IMR-90 (cell line): ENCODE measurements at places on chromosomes 5 and 9. TPM values are rescaled to one million over a fixed set of nuclear protein-coding genes. Genes with fewer than 3 reads are reported as not detected.

Gene TTC39B
- 9.7 and 12.2 TPM in 2 replicates for total RNA-seq

Gene TLR4
- under 0.01 TPM in 2 replicates for total RNA-seq

GRCh38 chr5:162996053-162996452 lies 441.3 kb upstream of the CCNG1 start:
- no peak for DNase-seq

Gene SLC27A6
- under 0.01 and 0.28 TPM in 2 replicates for total RNA-seq

DNA sequence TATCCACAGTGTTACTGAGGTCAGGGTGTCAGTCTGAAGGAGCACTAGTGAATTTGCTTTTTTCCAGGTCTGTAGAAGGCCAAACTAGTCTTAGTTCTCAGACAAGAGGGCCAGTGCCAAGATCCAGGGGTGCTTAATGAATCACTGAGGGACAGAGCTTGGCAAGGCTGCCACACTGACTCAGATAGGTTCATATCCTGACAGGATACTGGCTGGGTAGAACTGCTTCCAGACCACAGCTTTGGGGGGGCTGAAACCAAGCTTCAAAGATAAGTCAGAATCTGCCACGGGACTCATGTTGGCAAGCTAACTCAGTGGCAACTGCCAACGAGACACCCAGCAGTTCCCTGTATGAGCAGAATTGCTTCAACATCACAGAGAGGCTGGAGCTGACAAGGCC lies 1125.4 kb downstream of the EFNA5 start:
- DNase-seq, result no peak

- DNase-seq, result peak; percentile 79
Measured at GRCh38 chr5:33901156-33901555, 9.4 kb upstream of the ADAMTS12 start.

Gene PRRC1
- total RNA-seq, result 46.8 and 49.4 TPM in 2 replicates

DNA sequence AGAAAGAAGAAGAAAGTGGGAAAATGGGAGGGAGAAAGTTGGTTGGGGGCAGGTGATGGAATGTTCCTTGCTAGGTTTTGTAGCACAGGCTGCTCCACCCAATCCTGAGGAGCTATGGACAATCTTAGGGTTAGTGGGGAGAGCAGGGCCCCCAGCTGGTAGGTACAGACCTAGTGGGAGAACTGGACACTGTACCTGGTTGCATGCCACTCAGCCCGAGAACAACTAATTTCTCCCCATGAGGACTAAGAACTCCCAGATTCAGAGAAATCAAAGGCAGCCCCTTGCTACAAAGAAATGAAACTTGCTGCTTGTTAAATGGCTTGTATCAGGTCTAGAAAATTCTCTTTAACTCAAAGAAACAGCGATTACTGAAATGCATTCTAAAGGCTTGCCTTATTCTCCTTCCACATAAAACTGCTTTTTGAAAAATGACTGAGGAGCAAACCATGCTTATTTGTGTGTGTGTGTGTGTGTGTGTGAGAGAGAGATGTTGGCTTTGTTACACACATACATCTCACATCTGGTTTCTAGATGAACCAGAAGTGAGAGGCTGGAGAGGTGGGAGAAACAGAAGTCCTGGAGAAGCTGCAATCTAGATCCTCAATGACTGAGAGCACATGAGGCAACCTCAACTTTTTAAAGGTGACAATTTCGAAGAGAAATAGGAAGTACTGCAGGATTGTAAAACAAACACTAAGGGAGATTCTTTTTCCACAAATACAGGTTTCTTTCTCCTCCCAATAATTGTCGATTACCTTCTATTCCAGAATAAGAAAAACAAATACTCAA lies 28.9 kb downstream of the FYB1 start:
- DNase-seq, result no peak

DNA sequence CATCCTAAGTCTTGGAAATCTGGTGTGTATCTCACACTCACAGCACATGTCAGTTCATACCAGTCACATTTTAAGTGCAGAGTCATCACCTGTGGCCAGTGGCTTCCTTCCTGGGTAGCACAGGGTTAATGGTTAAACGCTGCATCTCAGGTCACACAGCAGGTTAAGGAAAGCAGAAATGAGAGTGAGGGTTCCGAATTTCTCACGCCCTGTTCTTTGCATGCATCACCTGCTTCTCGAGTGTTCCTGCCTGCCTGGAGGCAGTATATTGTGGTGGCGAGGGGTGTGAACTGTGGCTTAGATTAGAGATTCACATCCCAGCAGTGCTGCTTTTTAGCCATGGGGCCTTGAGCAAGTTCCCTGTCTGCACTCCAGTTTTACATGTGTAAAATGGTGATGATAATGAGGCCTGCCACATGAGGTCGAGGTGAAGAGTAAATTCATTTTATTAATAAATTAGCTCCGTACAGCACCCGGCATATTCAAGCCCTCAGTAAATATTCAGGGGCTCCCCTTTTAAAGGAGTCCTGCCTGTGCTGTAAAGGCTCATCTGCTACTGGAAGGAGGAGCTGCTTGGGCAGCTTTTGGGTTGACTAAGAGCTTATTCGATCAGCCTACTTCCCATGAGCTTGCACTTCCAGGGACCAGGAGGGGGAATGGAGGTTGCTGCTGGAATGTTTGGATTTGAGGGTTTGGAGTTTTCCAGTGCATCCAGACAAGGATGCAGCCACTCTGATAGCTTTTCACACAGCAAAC lies 61.1 kb upstream of the SAP30L start:
- DNase-seq, result no peak

GRCh38 chr5:102231693-102232619 lies 64.1 kb downstream of the SLCO4C1 start:
- no peak for DNase-seq

- no peak for DNase-seq
Measured at GRCh38 chr9:109742776-109743348, 37.1 kb upstream of the PALM2AKAP2 start.

Gene F2R
- 85.7 and 96.7 TPM in 2 replicates for total RNA-seq

DNA sequence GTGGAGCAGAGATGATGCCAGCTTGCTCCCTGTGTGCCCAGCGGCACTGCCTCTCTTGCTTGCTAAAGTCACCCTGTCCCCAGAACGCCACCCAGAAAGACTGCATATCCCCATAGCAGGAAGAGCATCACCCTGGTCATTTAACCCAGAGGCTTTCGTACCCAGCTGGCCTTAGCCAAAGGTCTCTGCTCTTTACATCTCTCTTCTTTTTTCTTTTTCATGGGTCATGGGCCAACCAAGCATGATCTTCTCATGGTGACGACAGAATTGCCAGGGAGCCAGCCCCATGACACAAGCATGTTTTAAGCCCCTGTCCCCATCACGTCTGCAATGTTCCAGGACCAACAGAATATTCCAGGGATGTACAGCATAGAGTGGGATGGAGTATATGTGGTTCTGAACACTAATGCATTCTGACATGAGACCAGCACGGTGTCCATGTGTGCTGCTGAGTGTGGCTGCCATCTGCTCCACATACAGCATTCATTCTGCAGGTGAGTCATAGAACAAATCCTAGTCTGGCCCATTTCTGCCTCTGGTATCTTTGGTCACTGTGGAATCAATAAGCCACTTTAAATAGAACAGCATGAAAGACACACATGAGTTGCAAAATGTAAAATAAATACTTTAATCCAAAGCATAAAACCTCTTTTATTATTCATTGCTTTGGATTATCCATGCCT lies 203.0 kb downstream of the MED10 start:
- DNase-seq, result no peak

Gene ADAMTS13
- under 0.01 and 0.18 TPM in 2 replicates for total RNA-seq

Gene PTGES2
- total RNA-seq, result 90.3 and 107 TPM in 2 replicates

GRCh38 chr5:74452856-74453255 lies 187.7 kb downstream of the ENC1 start:
- DNase-seq, result no peak

Gene NMUR2
- not detected in 2 replicates for total RNA-seq

GRCh38 chr9:80605129-80605528 lies 1033.4 kb downstream of the TLE4 start:
- peak; percentile 66 for DNase-seq

- no peak for DNase-seq
Measured at GRCh38 chr9:130157079-130157478, 15.1 kb upstream of the NCS1 start.

- no peak for DNase-seq
Measured at GRCh38 chr5:122436615-122437014, 124.6 kb downstream of the SNCAIP start.

Gene CCL27
- total RNA-seq, result 0.18 TPM in 1 of 2 replicates, not detected in the other

- no peak for DNase-seq
Measured at GRCh38 chr5:78554670-78555069, 93.9 kb downstream of the LHFPL2 start.

DNA sequence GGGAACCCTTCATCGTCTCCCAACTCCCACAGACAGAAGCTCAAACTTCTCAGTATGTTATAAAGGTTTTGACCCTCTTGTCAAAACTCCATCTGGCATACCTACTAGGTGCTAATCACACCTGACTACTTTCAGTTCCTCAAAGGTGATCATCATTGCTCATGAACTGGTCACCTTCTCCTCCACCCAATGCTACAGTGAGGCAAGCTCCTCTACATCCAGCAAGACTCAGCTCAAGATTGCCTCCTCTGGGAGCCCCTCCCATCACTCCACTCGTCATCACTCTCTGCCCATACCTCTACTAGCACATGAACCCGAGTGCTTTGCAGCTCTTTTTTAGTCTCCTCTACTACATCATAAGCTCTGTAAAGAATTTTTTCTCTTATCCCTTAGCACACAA lies 102.4 kb downstream of the LPAR1 start:
- no peak for DNase-seq

Gene DDX4
- not detected in 2 replicates for total RNA-seq

- DNase-seq, result no peak
Measured at GRCh38 chr5:159695741-159696294, 220.5 kb upstream of the ADRA1B start.

DNA sequence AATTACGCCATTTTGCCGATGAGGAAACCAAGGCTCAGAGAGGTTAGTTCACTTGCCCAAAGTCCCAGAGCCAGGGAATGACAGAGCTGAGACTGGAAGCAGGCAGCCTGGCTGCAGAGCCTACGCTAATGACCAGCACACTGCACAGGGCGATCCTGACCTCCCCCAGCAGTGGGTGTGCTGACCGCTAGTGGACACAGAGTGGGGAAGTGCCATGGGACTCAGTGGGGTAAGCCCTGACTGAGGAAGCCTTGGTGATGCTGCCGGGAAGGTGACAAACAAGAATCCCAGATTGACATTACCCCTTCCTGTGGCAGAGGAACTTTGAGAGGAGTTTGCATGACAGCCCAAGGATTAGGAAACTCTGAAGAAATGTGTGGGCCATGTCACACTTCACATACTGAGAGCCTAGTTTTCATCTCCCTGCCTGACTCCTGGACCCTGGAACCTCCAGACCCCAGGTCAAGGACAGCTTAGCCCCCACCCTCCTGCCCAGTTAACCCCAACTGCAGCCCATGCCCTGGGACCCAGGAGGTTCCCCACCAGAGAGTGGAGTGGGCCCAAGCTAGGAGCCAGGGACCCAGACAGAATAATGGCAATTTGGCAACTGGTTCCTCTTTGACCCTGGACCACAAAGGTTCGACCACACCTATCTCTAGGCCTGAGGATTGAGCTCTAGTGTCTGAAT lies 19.7 kb upstream of the CSF1R start:
- DNase-seq, result no peak

- DNase-seq, result no peak
Measured at GRCh38 chr5:180178531-180179441, 30.2 kb downstream of the RASGEF1C start.

GRCh38 chr9:99750526-99750925 lies 71.2 kb upstream of the NR4A3 start:
- no peak for DNase-seq

DNA sequence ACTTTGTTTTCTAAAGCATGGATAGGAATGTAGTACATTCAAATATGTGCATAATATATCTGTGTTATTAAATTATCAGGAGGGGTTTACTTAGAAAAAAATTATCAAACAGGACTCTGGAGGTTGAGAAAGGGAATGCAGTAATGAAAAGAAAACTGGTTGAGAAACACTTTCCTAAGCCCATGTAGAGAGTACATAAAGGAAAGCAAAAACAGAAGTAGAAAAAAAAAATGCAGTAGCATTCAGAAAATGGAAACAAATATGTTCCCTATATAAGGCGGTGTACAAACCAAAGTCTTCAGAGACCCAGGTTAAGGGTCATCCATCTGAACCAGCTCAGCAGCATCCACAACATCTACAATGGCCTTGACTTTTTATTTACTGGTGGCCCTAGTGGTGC lies at the start of gene IFNA8:
TSS of gene IFNA8 (plus strand) at position 301 of the 400 bp plus-strand sequence. CDS start at position 361, 60 bp downstream.
- no peak for DNase-seq

DNA sequence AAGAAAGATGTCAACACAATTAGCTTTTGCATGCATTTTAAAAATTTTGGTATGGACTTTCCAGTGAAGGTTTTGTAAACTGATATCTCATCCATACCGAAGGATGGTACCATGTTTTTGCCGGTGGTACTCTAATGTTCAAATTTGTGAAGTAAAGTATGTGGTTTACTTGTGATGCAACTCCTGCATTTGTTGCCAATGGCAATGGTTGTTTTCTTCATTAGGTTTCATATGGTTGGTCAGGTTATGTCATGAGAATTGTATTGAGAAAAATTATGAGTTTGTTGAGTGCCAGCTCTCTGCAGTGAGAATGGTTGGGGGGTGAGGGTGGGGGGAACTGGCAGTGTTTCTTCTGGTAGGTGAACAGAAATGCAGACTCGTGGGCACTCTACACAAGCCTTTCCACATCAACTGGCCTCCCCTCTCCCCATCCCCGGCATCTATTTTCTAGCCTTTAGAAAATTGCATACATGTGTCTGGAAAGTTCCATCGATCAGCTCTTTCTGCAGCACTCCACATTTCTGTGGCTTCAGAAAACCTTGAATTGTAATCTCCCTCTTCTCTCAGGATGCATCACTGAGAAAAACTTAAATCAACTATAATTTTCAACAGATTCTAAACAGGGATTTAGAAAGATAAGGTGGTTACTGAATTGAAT lies 107.7 kb downstream of the PDE4D start:
- no peak for DNase-seq

- no peak for DNase-seq
Measured at GRCh38 chr5:16963821-16964220, 27.7 kb upstream of the MYO10 start.

Gene LURAP1L
- total RNA-seq, result 6.1 and 7.2 TPM in 2 replicates

Gene WWC1
- total RNA-seq, result 9.1 and 10.3 TPM in 2 replicates

GRCh38 chr9:128073253-128073886 lies 5.3 kb downstream of the SLC25A25 start:
- peak; percentile 46 for DNase-seq

GRCh38 chr9:133706307-133707050 lies 31.7 kb downstream of the SARDH start:
- DNase-seq, result no peak
